ENCODE measurements at places on chromosomes 5 and 9.

DNA sequence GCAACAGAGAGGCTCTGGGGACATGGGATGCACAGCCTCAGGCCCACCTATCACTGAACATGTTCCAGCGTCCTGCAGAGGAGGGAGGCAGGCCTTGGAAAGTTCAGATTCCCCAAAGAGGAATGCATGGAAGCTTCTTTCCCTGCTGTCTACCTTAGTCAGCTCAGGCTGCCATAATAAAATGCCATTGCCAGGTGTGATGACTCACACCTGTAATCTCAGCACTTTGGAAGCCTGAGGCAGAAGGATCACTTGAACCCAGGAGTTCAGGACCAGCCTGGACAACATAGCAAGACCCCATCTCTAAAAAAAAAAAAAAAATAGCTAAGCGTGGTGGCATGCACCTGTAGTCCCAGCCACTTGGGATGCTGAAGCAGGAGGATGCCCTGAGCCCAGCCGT lies 24.5 kb upstream of the TOR1B start:
- no peak for DNase-seq

DNA sequence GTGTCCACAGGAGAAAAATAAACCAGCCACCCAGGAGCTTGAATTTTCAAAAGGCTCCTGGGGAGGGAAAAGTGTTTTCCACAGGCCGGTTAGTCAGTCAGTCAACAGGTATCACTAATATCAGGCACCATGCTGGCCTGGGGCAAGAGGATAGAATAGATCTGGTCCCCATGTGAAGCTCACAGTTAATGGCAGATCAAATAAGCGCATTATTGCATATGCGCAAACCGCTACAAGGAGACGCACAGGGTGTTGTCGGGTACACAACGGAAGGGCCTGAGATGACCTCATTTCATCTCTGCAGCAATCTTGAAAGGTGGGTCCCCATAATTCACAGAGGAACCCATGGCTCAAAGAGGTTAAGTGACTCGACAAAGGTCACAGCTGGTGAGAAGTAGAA lies 260.7 kb downstream of the CRB2 start:
- DNase-seq = no peak

GRCh38 chr9:118613996-118614395 lies 755.2 kb downstream of the BRINP1 start:
- no peak for DNase-seq

DNA sequence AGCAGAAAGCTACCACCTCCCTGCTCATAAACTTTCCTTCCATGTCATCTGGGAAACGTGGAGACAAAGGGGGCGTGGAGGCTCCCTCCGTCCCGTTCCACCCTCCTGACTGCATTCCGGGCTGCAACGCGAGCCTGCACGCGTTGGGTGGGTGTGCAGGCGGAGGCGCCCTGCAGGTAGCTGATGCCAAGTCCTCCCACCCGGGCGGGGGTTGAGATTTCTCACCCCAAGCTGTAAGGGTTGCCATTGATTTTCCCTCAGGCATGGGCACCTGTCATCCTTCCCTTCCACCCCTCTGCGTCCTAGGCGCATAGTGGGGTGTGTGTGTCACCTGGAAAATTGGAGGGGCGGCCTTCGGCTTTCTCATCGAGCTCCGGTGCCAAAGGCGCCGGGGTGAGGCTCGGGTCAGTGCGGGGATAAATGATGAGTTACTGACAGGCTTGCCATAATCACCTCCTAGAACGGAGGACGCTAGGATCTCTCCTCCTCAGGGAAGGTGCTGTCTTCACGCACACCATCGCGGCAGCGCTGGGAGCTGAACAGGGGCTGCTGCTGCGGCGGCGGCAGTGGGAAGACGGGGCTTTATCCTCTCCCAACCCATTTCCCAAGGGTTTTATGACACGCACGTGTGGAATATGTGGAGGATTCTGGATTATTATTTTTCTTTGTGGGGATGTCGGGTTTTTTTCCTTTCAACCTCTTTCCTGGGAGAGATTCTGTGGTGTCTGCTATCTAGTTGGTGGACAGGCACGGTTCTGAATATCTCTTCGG lies 973 bp downstream of the PLPPR1 start:
- peak; percentile 58 for DNase-seq

- DNase-seq = no peak
These were observed 95.4 kb downstream of the KIAA0825 start for GRCh38 chr5:94523018-94523417.

- DNase-seq = no peak
These were observed 496 bp downstream of the MAPK9 start for GRCh38 chr5:180291234-180291940.

DNA sequence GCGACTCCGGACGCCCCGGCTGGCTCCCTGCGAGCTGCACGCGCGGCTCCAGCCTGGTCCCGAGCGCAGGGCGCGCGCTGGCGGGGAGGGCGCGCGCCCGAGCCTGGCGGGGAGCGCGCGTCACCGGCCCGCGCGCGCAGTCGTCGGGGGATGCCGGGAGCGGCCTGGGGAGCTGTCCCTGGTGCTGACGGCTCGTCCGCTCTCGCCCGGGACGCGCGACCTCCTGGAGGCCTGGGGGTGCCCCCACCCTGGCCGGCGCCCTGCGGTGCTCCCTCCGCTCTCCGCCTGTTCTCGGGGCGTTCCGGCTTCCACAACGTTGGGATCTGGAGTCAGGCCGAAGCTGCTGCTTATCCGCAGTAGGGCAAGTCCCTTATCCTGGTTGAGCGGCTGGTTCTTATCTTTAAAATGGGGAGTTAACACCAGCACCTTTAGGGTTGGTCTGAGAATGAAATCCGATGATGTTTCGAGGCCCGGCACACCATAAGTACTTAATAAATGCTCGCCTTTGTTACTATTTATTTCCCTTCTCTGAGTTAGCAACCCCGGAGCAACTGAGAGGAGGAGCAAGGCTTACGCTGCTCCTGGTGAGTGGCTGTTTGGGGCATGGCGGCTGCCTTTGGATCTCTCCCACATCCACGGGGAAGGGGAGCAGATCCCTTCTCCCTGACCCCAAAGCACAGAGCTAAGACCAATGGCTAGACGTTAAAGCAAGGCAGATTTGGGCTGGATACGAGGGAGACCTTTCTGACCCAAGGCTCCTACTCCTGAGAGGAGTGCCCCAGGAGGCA lies at the start of gene FAM163B:
Gene FAM163B (minus strand): TSS at position 79 of the 788 bp plus-strand sequence. CDS start 29,166 bp downstream, outside the sequence.
- DNase-seq = peak; percentile 55

DNA sequence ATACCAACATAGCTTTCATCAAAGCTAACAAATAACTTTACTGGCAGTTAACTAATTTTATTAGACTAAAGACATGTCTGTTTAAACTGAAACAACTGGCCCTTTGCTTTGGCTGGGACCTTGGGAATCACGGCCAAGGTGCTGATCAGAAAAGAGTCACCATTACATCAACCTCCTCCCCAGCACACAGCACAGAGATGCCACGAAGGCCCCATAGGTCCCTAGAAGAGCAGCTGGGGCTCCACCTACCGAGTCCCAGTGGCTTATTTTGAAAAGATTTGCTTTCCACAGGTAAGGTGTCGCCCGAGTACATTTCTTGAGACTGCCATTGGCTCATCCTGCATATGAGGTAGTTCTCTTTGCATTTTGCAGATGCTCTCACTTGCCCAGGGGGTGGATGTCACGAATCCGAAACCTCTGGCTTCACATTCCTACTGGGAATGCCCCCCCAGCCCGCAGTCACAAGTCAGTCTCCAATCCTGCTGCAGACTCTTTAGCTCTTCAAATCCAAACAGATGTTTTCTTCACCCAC lies 18.8 kb upstream of the HSD17B3 start:
- DNase-seq = no peak

- DNase-seq = no peak
These were observed 28.7 kb downstream of the PROP1 start for GRCh38 chr5:177967221-177967887.

GRCh38 chr5:93273176-93273575 lies 307.8 kb downstream of the NR2F1-AS1 start:
- DNase-seq = no peak

DNA sequence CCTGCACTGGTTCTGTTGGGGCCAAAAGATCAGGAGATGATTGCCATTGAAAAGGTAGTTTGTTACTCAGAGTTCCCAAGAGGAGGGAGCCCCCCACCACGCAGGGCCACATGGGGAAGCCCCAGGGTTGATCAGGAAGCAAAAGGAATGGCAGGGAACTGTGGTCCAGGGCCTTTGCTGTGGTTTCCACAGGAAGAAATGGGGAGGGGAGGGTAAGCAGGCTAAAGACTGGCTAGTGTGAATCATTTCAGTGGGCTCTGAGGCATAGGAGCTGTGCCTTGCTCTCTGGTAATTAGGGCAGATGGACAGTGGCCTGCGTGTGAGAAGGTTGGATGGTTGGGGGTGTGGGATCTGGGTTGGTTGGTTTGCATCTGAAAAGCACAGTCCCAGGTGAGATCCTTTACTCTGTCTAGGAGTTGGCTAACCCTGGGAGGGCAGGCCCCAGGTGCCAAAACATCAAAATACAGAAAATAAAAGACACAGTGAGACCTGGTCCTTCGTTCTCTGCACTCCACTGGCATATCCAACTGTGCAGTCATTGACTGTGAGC lies 66.1 kb downstream of the PTPDC1 start:
- DNase-seq = no peak

- DNase-seq = no peak
These were observed 181.3 kb downstream of the SNCAIP start for GRCh38 chr5:122493091-122494021.

GRCh38 chr9:21789541-21790037 lies 12.8 kb upstream of the MTAP start:
- peak; percentile 56 for DNase-seq

DNA sequence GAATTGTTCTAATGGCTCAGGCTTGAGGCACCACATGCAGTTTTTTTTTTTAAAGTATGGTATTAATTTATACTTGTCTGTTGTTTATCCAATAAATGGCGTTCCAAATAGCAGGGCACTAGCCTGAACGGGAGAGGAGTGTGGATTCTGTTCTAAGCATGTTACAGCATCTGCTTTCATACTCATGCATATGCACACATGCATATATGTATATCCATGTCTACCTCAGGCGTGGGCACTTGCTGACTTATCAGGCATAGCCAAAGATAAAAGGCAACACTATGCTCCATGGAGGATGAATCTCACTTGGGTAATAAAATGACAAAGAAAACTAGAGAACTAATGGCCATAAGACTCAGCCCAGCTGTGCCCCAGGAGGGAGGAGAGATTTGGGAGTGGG lies 393.8 kb downstream of the GADD45G start:
- no peak for DNase-seq

DNA sequence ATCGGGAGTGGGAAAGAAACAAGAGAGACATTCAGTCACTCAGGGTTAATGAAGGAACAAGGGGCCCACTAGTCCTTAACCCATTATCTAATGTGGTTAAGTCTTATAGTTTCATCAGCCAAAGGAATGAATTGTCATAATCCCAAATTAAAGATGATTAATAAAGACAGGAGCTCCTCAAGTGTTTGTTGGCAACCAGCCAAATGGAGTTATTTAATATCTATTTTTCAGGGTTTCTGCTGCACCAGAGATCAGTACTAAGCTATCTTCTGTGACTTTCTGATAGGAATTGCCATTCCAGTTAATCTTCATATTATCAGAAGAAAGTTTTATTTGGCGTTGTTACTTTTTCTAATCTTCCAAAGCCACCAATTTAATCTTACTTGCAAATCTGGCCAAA lies 34.0 kb upstream of the FCHO2 start:
- DNase-seq = no peak

DNA sequence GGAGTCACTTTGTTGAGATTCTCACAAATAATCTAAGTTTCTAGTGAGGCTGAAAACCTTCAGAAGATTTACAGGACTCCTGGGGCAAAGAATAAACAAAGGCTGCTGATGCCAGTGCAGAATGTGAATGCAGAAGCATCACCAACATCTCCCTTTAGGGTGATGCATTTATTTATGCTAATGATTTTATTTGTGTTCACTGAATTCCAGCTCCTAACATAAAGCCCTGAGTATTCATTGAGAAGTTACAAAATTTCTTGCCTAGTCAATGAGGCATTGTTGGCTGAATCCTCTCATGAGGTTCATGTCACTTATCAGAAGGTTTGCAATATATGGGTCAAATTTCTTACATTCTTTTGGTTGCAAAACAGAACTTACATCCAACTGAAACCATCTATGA lies 70.0 kb downstream of the GRIN3A start:
- DNase-seq = no peak

DNA sequence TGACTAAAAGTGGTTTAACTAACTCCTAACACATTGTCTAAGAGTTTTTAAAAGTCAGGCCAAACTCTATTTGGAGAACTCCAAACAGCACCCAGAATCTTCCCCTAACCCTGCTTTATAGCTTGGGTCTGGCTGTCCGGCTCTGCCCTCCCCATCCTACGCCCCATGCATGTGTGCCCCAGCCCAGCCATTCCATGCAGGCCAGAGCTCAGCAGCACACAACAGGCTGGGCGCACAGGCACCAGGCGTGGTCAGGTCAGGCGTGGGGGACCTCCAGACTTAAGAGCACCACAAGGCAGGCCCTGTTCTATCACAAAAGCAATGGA lies 31.1 kb downstream of the SHB start:
- no peak for DNase-seq

GRCh38 chr5:164868761-164869160 lies 1363.3 kb downstream of the MAT2B start:
- no peak for DNase-seq

- no peak for DNase-seq
These were observed 1279.1 kb upstream of the WWC1 start for GRCh38 chr5:167012123-167013034.

DNA sequence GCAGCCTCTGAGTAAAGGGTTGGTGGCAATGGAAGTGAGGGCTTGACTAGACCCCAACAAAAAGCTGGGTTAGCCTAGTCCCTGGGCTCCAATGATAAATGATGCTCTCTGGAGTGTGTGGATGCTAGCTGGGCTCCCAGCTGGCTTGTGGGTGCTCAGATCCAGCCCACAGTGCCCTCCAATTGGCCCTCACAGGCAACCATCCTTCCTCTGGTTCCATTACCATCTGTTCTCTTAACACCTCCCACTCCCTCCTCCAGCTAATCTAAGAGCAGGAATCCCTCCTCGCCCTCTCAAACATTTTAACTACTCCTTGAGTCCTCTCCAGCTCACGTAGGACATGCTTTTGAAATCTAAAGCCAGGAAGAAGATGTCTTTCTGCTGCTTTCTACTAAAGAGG lies 25.2 kb upstream of the FRMD3 start:
- DNase-seq = no peak

GRCh38 chr5:72507907-72508238 lies 663 bp upstream of the ZNF366 start:
- DNase-seq = no peak

DNA sequence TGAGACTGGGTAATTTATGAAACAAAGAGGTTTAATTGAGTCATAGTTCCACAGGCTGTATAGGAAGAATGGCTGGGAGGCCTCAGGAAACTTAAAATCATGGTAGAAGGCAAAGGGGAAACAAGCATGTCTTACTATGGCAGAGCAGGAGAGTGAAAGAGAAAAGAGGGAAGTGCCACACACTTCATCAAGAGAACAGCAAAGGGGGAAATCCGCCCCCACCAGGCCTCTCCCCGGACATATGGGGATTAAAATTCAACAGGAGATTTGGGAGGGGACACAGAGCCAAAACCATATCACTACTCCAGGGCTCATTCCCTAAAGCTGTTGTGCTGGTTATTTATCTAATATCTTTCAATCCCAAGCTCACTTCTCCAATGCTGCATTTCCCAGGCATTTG lies 50.2 kb upstream of the NR3C1 start:
- DNase-seq = no peak

GRCh38 chr5:156920861-156921431 lies 42.1 kb downstream of the TIMD4 start:
- no peak for DNase-seq

GRCh38 chr5:96388176-96388575 lies 44.9 kb downstream of the PCSK1 start:
- DNase-seq = no peak

Data from D341Med (cell line).